Naive thymus-derived CD8-positive, alpha-beta T cell (primary cell): ENCODE measurements at places on chromosomes 13 and 19. TPM values are rescaled to one million over a fixed set of nuclear protein-coding genes. Genes with fewer than 3 reads are reported as not detected.
A peak's percentile ranks its signal among the peaks of the same experiment; 100 is the strongest.

DNA sequence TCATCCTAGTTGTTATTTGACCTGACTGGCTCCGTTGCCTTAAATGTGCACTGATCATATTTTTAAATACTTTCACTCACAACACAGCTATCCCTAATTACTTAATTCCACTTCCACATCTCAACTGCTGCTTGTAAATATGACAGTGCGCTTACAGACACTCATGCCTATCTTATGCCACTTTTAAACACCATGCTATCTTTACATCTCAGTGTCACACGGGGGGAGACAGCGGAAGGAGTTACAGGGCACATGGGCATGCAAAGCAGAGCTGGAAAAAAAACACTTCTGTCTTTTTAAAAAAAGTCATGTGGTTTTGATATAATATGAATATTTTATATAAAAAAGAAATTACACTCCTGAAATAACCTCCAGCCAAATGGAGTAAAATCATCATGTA lies 44.1 kb downstream of the SMAD9 start:
- DNase-seq: no peak

DNA sequence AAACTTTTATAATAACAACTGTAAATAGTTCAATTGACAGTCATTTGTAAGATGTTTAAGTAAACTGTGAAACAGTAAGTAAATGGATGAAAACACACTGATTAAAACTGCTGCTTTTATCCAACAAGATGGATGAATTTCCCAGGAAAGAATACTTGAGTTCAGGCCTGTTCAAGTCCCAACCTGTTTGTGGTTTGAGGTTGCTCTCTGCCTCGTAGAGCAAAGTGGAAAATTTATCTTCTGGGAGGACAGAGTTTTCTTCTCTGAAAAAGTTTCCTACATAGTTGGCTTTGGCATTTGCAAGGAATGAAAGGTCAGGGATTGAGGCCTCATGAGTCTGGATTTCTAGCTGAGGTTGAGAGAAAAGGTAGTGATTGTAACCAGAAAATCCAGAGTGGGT lies 15.2 kb upstream of the ZNF543 start:
- no peak for DNase-seq

DNA sequence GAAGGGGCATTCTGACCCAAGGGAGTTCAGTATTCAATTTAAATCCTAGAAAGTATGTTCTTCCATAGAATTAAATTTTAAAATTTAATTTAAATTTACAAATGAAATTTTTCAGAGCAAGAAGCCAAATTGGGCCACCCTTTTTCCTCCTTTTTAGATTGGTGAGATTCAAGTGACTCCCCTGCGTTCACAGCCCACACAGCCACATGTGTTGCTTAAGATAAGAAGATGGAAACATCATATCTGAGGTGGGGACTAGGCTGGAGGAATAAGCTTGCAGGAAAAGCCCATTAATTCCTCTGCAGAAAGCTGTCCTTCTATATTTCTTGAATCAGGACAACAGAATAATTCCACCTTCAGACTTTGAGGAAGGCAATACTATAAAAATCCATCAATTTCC lies 392.7 kb upstream of the ZNF507 start:
- no peak for DNase-seq

DNA sequence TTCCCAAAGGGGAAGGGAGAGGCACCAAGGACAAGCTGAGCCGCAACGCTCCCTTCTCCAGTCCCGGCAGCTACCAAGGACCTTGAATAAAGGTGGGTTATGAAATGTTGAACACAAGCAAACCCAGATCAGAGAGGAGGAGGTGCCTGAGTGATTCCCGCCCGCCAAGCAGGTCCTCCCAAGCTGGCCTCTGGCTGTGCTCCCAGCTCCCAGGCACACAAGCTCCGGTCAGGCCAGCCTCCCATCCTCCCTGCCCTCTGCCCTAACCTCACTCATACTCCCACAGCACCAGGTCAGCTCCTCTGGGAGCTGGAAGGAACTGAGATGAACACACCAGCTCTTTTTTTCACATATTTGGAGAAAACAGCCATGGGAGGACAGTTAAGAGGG lies 3.7 kb downstream of the NAPA start:
- no peak for DNase-seq

DNA sequence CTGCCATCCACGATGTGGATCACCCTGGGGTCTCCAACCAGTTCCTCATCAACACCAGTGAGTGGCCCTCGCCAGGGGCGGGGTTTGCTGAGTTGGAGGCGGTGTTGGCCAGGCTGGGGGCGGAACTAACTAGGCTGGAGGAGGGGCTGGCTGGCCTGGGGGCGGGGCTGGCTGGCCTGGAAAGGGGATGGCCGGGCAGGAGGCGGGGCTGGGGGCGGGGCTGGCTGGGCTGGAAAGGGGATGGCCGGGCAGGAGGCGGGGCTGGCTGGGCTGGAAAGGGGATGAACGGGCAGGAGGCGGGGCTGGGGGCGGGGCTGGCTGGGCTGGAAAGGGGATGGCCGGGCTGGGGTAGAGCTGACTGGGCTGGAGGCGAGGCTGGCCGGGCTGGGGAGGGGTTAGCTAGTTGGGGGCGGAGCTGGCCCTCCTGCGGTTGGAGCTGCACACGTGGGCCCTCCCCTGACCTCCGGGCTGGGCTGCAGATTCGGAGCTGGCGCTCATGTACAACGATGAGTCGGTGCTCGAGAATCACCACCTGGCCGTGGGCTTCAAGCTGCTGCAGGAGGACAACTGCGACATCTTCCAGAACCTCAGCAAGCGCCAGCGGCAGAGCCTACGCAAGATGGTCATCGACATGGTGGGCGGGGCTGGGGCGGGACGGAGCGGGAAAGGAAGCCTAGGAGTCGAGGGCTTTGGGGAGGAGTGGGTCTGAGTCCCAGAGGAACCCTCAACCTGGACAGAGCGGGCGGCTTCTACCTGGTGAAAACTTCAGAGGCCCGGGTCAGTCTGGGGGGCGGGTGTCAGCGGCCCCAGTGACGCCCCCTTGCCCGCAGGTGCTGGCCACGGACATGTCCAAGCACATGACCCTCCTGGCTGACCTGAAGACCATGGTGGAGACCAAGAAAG lies 41.0 kb downstream of the PDE4A start:
- peak; percentile 86 for DNase-seq

- no peak for DNase-seq
Measured at GRCh38 chr19:2926341-2927031, 18.3 kb downstream of the ZNF77 start.

- no peak for DNase-seq
Measured at GRCh38 chr13:21853779-21854178, 182.9 kb downstream of the FGF9 start.

- DNase-seq: no peak
Measured at GRCh38 chr13:23866420-23867026, 22.7 kb downstream of the MIPEP start.

DNA sequence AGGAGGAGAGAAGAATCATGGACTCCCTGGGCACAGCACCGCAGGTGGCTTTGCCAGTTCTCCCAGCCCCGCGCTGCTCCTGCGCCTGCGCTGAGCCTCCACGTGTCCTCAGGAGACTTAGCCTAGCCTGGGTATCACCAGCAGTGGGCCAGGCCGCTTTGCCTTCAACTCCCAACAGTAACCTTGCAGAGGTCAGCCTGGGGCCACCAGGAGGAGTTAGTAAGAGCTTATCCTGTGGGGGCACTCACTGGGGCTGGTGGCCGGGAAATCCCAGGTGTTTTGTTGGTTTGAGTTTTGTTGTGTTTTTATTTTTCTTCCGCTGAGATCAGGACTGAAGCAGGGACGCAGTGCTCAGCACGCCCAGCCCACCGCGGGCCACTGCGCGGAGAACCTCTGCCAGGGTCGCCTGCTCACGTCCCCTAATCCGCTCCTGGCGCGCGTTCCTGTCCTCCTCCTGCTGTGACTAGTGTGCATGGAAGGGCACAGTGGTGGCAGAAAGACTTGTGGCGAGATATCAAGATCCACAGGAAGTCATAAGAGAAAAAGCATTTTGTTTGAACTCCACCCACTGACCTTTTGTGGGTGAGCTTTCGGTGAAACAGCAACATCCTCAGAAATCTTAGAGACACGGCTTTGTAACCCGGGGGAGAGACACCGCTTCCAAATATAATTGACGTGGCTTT lies 207.4 kb upstream of the RFC3 start:
- DNase-seq: no peak

DNA sequence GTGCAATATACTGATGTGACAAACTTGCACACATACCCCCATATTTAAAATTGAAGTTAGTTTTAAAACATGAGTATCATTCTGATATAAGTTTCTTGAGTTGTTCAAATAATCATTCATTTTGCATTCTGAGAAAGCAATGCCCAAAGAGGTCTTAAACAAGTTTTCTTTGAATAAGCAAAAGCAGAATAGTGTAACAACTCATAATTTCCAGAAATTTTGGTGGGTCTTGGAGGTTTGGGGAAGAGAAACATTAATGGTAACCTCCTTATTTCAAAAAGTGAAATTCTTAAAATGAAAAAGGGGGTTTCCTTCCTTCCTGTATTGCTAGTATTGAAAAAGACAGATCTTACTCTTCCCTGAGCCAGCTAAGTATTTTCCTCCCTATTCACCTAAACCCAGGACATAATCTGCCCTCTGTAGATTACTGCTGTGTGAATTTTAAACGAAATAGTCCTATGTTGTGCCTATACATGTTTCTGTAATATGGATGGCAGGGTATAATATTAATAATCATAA lies 30.4 kb downstream of the SLC25A15 start:
- DNase-seq: no peak

DNA sequence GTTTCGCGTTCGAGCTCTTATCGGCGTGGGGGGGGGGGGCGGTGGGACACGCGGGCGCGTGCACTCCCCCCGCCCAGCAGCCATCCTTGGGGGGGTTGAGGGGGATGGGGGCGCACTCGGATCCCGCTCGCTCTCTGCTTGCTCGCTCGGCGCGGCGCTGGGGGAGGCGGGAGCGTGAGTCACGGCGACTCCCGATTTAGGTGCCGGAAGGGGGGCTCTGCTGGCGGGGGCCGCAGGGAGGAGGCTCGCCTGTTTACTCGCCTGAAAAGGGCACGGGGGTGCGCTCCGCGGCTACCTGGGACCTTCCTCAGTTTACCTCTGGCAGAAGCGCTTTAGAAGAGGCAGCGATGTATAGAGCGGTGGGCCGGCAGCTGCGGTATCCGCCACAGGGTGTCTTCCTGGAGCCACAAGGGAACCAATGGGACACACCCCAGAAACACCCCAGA lies 1.1 kb upstream of the PDE4A start:
- DNase-seq: no peak

GRCh38 chr13:20157151-20157796 lies 3.6 kb downstream of the GJA3 start:
- no peak for DNase-seq

DNA sequence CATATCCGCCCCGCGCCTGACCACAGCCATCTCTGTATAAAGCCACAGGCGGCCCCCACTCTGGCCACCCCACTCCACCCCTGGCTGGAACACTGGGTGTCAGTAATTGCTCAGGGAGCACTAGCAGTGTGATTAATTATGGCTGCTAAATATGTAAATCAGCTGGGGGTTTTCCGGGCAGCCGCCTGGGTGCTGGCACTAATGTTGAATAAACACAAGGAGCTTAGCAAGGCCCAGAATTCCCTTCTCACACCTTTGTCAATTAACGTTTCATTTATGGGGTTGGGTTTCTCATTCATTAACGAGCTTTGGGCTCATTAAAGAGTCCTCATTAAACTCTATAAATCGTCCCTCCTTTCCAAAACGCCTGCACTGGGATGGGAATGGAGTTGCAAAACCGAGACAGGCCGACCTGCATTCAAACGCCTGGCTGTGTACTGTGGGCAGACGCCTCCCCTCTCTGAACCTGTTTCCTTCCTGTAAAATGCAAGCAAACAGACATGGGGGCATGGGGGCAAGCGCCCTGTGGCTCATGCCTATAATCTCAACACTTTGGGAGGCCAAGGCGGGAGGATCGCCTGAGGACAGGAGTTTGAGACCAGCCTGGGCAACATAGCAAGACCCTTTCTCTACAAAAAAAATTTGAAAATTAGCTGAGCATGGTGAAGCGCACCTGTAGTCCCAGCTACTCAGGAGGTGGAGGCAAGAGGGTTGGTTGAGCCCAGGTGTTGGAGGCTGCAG lies 17.7 kb upstream of the OLFM2 start:
- no peak for DNase-seq

- DNase-seq: no peak
Measured at GRCh38 chr13:40875044-40875443, 85.6 kb downstream of the SLC25A15 start.

DNA sequence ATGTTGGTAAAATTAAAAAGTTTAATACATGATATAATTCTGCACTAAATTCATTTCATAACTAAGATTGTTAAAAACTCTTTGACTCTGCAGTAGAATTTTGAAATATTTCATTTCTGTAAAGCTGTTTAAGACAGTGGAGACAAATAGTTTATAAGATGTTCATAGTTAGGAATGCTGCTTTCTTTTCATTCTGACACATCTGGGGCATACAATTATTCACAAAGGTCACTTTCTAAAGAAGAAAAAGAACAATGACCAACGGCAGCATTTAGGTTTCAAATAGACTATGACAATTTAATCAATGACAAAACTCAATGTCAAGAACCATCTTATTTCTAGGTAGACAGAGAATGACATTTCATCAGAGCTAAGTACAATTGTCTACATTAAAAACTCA lies 1422.1 kb downstream of the PCDH9 start:
- DNase-seq: no peak

DNA sequence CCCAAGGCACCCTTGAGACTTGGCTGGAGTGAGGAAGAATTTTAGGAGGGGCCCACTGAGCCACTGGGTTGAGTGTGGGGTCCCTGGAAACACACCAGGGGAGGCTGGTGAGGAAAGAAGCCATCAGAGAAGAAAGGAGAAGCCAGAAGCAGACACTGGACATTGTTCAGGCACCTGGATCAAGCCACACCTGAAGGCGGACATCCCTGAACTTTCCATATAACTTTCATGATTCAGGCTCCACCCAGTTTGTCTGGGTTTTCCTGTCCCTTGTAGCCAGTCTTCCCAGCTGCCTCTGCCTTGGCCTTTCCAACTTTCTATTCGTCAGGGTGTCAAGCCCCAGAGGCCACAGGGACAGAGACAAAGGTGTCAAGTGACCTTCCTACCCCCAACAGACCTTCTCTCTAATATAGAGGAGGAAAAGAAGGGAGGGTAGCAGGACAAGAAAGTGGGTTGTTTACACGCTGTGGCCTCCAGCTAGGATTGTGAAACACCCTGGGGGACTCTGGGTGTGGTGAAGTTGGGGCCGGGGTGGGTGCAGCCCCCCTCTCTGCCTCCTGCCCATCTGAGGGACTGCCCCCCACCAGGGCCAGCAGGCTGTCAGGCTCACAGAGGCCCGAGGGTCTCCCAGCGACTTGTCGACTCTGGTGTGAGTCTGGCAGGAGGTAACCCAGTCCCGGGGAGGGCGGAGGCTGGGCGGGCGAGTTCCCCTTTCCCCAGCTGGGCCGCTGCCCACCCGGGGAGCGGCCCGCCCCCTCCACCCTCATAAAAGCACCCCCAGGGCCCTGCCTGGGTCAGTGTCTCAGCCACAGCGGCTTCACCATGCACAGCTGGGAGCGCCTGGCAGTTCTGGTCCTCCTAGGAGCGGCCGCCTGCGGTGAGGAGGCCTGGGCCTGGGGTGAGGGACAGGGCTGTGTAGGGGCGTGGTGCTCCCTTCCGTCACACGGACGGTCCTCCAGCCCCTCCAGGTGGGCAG lies at the start of gene CFD:
CFD (plus strand) TSS at position 797 of the 976 bp plus-strand sequence; CDS start at position 823, 26 bp downstream.
- no peak for DNase-seq

The DIRAS1 gene
- not detected for polyA plus RNA-seq

The ZNF28 gene
- polyA plus RNA-seq: 13.1 TPM

The GRK1 gene
- polyA plus RNA-seq: not detected

The TNFAIP8L1 gene
- polyA plus RNA-seq: 5.6 TPM

The SERPINE3 gene
- polyA plus RNA-seq: not detected

The RASIP1 gene
- 0.26 TPM for polyA plus RNA-seq
